ENCODE measurements at places on chromosomes 1 and 21.

DNA sequence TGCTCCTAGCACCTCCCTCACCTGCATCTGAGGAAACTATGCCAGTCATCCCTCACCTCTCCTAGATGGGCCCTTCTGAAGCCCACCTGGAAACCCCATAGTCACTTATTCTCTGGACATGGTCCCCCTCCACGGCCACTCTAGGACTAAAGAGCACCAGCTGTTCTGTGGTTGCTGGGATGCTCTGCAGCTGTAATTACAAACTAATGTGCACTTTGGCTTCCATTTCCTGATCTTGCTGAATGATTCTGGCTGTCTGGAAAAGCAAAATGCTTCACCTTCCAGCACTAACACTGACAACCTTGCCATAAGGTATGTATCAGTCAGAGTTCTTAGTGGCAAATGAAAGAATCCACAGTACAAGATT is 48.7 kb upstream of the PSEN2 start:
- no peak for DNase-seq

DNA sequence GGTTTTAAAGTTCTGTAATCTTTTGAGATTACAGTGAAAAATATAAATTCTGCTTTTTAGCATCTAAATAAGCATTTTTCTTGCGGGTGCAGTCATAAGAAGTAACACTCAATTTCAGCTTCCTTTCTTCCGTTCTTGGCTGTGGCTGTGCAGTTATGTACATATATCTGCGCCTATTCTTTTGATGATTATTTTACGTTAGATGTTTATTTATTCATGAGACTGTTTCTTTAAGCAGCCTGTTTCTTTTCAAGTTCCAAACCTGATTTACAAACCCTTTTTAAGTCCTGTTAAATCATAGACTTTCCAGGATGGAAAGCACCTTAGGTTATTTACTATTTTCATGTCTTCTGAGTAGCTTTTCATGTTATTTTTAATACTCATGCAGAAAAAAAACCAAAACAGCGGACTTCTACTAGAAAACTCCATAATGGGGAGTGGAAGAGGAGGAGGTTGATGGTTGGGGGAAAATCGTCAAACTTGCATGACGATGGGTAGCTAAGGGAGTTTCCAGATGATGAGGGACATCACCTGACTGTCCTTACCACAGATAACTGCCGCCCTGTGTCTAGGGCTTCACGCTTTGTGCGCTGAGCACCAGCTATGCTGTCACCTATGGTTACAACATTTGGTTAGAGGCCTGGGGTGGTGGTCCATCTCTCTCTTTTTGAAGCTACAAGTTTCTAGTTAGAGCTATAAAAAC is 2.6 kb downstream of the PRDM2 start:
- DNase-seq, result no peak

- no peak for DNase-seq
These were observed 142.8 kb upstream of the VAMP3 start for GRCh38 chr1:7628273-7628672.

GRCh38 chr1:68800182-68800581 is 303.3 kb upstream of the DEPDC1 start:
- DNase-seq, result no peak

- DNase-seq, result no peak
These were observed 184.7 kb downstream of the ROR1 start for GRCh38 chr1:63958556-63958955.
